ENCODE measurements at places on chromosomes 12 and 14.

- DNase-seq: no peak
Observed at GRCh38 chr12:117502633-117503032, 141.2 kb upstream of the NOS1 start.

DNA sequence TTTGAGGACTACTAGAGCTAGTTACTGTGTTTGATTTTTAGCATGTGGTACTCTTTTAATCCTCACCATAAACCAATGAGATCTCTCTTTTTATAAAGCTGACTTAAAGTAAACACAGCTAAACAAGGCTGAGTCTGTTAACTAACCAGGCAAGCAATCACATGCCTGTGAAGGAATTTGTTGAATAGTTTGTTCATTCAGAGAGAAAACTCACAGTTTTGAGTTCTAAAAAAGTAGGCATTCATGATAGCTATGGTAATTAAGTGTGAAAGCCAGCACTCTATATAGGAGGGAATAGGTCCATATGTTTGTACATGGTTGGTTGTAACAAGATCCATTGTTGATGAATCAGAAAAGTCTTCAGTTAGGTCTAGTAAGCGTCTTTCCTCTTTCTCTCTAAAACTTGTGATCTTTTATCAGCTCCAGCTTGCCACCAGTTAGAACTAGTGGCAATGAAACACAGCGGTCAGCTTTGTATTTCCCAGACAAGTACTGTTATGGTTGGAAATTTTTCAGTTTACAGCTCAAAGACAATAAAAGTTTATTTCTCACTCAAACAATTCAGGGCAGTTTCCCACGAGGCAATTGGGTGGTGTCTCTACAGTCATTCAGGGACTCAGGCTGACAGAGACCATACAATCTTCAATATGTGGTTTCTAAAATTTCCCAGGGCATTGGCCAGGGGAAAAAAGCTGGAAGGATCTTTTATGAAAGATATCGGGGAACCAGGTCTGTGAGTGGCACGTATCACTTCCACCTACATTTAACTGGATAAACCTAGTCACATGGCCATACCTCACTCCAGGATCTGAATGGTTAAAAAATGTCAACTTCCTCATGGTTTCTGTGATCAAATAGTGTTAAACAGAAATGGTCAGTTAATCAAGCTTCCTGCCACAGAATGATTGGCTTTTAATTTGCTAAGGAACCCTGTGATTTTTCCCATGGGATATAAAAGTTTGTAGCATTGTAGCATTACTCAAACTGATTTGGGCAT is 203.1 kb downstream of the KIF21A start:
- no peak for DNase-seq

- DNase-seq: no peak
Observed at GRCh38 chr14:99996951-99997571, 68.2 kb upstream of the EVL start.

GRCh38 chr12:6533653-6533922 is 729 bp upstream of the GAPDH start:
- no peak for DNase-seq

DNA sequence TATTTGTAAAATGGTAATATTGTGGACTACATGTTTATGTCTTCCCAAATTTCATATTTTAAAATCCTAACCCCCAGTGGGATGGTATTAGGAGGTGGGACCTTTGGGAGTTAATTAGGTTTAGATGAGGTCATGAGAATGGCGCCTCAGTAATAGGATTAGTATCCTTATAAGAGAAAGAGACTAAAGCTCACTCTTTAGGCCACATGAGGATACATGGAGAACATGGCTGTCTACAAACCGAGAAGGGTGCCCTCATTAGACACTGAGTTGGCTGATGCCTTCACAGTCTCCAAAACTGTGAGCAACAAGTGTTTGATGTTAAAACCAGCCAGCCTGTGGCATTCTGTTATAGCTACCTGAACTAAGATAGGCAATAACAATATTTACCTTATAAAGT is 58.3 kb upstream of the OTOGL start:
- no peak for DNase-seq

GRCh38 chr14:55864890-55865655 is 253.1 kb upstream of the PELI2 start:
- peak; percentile 31 for DNase-seq

- no peak for DNase-seq
Observed at GRCh38 chr14:56580221-56580711, 668 bp downstream of the TMEM260 start.

GRCh38 chr12:28693565-28694219 is 455.4 kb upstream of the FAR2 start:
- no peak for DNase-seq

GRCh38 chr14:102505775-102506625 is 3.6 kb downstream of the ANKRD9 start:
- DNase-seq: no peak

DNA sequence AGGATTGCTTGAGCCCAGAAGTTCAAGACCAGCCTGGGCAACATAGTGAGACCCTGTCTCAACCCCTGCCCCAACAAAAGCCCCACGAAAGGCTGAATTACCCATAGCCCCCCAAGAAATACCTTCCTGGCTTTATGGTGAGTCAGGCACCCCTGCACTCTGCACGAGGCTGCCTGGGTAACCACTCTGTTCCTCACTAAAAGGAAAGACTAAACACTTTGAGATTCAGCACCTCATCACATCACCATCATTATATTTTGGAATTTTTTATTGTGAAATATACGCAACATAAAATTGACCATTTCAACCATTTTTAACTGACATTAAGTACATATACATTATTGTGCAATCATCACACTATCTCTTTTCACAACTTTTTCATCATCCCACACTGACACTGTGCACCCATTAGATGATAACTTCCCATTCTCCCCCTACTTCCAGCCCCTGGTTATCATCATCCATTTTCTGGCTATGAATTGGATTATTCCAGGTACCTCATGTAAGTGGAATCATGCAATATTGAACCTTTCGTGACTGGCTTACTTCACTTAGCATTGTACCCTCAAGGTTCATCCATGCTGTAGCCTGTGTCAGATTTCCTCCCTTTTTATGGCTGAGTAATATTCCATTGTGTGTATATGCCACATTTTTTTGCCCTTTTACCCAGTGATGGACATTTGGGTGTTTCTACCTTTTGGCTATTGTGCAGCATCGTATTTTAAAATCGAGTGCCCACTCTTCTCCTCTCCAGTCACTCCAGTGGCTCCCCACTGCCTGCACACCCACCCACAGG is 51.5 kb downstream of the TSPAN9 start:
- DNase-seq: no peak

- no peak for DNase-seq
Observed at GRCh38 chr12:8667270-8667669, 4.6 kb upstream of the MFAP5 start.

DNA sequence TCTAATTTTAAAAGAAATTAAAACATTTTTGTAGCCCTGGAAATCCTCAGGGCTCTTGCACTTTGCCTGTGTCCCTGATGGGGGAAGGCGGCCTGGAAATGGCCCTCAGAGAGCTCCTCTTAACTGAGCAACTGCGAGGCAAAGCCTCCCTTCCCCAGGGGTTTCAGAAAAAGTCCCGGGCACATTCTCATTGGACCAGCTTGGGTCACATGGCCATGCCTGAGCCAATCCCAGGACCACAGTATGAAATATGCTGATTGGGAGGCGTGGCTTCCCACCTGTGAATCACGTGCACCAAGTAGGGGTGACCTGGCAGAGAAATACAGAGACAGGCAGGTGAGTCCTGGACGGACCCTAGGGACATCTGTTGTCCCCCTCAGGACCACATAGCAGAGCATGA is 90.4 kb upstream of the SFSWAP start:
- no peak for DNase-seq

GRCh38 chr14:74979442-74980397 is 23.0 kb upstream of the EIF2B2 start:
- peak; percentile 31 for DNase-seq

- DNase-seq: no peak
Observed at GRCh38 chr14:45793081-45793480, 540.1 kb upstream of the MIS18BP1 start.

- no peak for DNase-seq
Observed at GRCh38 chr12:77689510-77690086, 141.1 kb upstream of the NAV3 start.

GRCh38 chr12:52243856-52244614 is 11.0 kb downstream of the KRT7 start:
- peak; percentile 90 for DNase-seq

Data from SHP77 (cell line).